SK-MEL-5 (cell line): ENCODE measurements at places on chromosomes 3 and 15. TPM values are rescaled to one million over a fixed set of nuclear protein-coding genes. Genes with fewer than 3 reads are reported as not detected.

OXSR1 gene
- 27.9 and 28.6 TPM in 2 replicates for total RNA-seq

SNX33 gene
- total RNA-seq: 10.5 TPM in 2 replicates

ZNF662 gene
- 0.13 TPM in 1 of 2 replicates, not detected in the other for total RNA-seq

GHRL gene
- not detected in 2 replicates for total RNA-seq

SPTSSB gene
- not detected in 2 replicates for total RNA-seq

CCR3 gene
- not detected in 2 replicates for total RNA-seq

CTXN2 gene
- not detected in 2 replicates for total RNA-seq

SOX2 gene
- total RNA-seq: 0.45 and 1.2 TPM in 2 replicates

CADPS gene
- total RNA-seq: not detected in 2 replicates

IGSF10 gene
- 0.03 and 0.16 TPM in 2 replicates for total RNA-seq

SLC6A20 gene
- not detected in 2 replicates for total RNA-seq

ZNF660 gene
- 0.03 TPM in 2 replicates for total RNA-seq

PLCD1 gene
- total RNA-seq: 7.0 and 8.8 TPM in 2 replicates

BFSP2 gene
- total RNA-seq: 0.40 TPM in 1 of 2 replicates, not detected in the other

ZPLD1 gene
- total RNA-seq: 0.11 and 0.45 TPM in 2 replicates

GOLGA8M gene
- total RNA-seq: not detected in 2 replicates

CLDN18 gene
- not detected in 2 replicates for total RNA-seq

SCN11A gene
- total RNA-seq: not detected in 2 replicates

GRK7 gene
- total RNA-seq: not detected in 2 replicates

GOLGA6L7 gene
- total RNA-seq: not detected in 2 replicates
